Activated naive CD4-positive, alpha-beta T cell treated with anti-CD3 and anti-CD28 coated beads for 36 hours (primary cell): ENCODE measurements at places on chromosomes 16 and 17. TPM values are rescaled to one million over a fixed set of nuclear protein-coding genes. Genes with fewer than 3 reads are reported as not detected.

Gene P2RX5
- 45.2 TPM for total RNA-seq

Gene SOX8
- total RNA-seq = 1.0 TPM

DNA sequence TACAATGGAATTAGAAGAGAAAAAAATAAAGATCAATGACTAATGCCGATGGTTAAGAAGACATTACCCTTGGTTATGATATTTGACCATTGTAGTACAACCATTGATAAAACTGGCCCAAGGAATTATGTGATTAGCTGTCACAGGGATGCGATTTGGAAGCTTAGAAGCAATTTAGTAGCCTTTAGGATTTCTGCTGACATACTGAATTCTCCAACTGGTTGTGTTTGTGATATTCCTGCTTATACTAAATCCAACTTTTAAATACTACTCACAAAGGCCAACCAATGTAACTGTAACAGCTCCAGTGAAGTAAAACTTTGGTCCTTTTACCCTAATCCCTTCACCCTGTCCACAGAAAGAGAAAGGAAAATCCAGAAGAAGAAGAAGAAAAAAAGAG, 31.4 kb upstream of the ABCA6 start:
- no peaks in the 10 kb centered on the region for H3K36me3 ChIP-seq
- no peak overlapping the region for H3K4me3 ChIP-seq
- H3K4me1 ChIP-seq = no peaks in the 10 kb centered on the region

DNA sequence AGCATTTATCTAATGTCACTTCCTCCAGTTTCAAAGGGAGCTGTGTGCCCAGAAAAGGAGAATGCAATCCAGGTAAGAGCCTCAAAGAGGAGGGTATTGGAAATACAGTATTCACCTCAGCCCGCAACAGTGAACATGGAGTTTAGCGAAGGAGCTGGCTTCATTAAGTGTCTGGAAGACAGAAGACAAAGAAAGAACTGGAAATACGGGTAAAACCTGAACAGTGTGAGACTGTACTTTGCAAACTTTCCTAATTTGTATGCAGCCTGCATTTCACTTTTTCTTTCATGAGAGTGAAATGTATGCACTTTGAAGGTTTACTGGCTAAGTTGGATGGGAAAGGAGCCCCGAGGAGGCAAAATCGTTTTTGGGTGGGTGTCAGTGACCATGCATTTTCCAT, 478.4 kb downstream of the HS3ST3B1 start:
- H3K4me3 ChIP-seq = no peak overlapping the region
- H3K27ac ChIP-seq = no peak overlapping the region
- no peaks in the 10 kb centered on the region for H3K4me1 ChIP-seq
- no peak for DNase-seq
- peaks cover 11% of the 10 kb centered on the region for H3K27me3 ChIP-seq
